Stimulated activated CD8-positive, alpha-beta memory T cell treated with anti-CD3 and anti-CD28 coated beads, Interleukin-12 subunit alpha, Interleukin-12 subunit beta, amount 100 ng/mL, for 1 hour (primary cell): ENCODE measurements at places on chromosomes 5 and 9.

DNA sequence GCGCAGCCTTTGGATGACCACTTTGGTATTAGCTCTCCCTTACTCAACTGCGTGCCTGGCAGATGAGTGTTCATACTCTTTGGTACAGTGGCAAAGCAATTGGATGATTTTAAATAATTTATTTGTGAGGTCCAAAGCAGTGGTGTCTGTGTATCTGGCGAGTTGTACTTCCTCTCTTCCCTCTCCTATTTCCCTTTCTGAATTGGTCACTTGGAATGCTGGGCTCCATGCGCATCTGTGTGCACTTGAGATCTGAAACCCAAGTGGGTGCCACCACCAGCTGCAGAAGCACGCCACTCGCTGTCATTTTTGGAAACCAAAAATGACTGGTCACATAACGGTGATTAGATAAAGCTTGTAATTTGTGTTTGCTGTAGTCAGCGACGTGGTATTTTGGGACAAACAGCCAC is 386.0 kb upstream of the KLF4 start:
- DNase-seq, result no peak

GRCh38 chr5:116301110-116301509 is 216.3 kb downstream of the COMMD10 start:
- no peak for DNase-seq

DNA sequence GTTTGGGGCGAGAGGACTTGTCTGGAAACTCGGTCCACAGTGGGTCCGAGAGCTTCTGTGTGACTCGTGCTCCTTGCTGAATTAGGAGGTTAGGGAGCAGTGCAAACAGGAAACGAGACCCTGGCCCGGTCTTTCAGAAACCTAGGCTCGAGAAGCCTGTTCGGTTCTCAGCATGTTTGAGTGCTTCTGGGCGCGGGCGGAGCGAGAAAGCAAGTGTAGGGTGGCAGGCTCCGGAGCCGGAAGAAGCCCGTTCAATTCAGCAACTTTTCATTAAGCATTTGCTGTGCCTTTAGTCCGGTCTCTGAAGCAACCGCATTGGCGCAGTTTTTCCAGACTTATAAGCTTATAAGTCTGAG is 547 bp downstream of the CLTA start:
- peak; percentile 21 for DNase-seq

- DNase-seq, result no peak
Measured at GRCh38 chr5:117953272-117953671, 1035.1 kb downstream of the DTWD2 start.

DNA sequence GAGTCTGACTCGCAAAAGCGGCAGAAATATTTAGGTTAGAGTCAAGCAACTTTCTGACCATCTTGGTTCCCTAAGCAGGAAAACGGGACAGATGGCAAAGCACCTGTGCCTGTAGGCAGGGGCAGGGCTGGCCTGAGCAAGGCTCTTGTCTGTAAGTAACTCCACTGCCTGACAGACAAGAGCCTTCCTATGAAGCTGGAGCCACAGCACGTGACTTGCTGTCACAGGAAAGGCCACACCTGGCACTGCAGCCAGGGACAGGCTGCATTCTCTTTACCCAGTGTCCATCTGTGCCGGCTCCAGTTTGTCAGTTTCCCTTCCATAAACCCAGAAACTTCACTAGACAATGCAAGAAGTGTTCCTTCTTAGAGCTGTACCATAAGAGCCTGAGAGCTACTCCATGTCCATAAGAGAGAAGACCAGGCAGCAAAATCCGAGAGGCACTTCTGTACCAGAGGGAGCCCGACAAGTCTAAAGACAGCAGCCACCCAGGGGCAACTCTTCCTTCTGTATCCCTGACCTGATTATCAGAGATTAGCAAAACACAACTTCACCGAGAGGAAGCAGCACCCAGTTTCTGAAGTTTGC is 78.1 kb downstream of the GPR21 start:
- no peak for DNase-seq

GRCh38 chr5:37184748-37185364 is 64.3 kb downstream of the CPLANE1 start:
- no peak for DNase-seq
